T-helper 9 cell (primary cell): ENCODE measurements at places on chromosomes 1 and 21.

DNA sequence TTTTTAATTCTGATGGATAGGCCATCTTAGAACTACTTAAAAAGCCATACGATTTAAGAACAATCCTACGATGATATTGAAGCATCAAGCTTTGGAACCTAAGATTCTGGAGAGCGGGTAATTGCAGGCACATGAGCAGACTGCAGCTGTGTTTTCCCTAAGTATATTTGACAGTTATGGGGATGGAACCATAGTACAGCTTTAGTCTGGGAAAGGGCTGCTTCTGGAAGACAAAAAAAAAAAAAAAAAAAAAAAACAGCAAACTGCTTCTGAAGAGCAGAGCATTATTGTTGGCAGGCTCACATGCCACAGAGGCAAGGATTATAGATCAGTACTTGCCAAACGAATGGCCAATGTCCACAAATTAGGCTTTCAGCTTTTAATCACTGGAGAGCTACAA is 1618.7 kb downstream of the AMY1C start:
- no peak for DNase-seq

GRCh38 chr1:111505641-111506119 is 2.2 kb upstream of the ADORA3 start:
- no peak for DNase-seq

DNA sequence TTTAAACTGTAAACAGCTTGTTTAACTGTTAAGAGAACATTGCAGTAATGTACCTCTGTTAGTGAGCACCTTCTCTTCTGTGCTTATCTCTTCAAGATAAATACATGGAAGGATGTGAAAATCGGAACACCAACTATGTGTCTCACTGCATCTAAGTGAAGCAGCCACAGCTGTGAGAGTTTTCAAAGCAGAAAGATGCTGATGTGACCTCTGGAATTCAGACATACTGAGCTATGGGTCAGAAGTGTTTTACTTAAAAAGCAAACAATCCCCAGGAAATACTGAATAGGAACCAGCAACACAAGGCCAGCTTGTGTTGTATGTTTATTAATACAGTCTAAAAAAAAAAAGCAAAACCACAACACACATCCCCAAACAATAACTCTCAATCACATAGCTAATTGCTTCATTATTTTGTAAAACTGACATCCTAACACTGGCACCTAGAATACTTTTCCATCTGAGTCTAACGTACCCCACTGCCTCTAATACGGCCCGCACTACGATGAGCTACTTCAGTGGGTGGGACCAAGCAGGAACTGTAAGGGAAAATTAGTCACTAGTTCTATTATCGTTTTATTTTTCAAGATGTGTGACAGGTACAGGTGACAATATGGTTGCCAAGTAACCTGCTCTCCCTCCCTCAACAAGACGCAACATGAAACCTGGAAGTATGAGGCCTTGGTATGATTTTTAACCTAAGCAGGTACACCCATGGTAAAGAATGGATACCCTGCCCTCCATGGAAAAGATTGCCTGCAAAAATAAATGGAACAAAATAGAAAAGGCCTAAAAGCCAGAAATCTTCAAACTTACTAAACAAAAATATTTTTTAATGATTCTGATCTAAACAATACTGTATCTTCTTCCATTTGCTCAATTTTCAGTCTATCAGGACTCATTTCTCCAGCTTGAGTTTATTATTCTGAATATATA is 13.9 kb downstream of the ERRFI1 start:
- DNase-seq = no peak

GRCh38 chr1:171484760-171485374 is 463 bp upstream of the PRRC2C start:
- no peak for DNase-seq

GRCh38 chr1:25477448-25478034 is 46.8 kb downstream of the MACO1 start:
- DNase-seq = no peak

GRCh38 chr1:147892731-147893214 is 9.8 kb upstream of the GJA8 start:
- DNase-seq = no peak

DNA sequence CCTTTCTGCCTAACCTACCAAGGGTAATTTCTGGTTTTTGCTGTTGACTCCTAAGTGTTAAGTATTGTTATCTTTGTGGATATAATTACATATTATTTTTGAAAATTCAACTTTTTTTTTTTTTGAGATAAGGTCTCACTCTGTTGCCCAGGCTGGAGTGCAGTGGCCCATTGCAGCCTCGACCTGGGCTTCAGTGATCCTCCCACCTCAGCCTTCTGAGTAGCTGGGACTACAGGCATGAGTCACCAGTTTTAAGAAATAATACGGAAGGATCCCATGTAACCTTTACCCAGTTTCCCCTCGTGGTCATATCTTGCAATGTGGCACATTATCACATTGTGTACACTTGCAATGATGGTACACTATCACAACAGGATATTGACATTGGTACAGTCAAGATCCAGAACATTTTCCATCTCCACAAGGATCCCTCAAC is 3.1 kb downstream of the CHD1L start:
- DNase-seq = no peak
